ENCODE measurements at places on chromosomes 2 and 18.

DNA sequence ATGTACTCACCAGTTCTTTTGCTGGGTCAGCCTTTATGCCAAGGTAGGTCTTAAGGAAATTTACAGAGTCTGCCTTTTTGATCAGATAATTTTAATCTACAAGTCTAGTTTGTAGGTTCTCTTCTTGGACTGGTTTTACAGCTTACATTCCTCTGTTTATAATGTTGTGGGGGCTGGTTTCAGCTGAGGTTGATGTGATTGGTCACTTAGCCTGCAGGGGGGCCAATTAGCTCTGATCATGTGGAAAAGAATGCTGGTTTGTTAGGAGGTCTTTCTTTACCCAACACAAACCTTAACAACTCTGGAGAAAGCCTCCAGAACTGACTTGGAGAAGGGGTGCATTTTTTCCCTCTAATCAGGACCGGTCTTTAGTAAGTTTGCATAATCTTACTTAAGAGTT lies at the start of gene KCNJ13:
Gene KCNJ13 (minus strand): TSS at position 131 of the 400 bp plus-strand sequence. CDS start 5,203 bp downstream, outside the sequence.
- no peak for ATAC-seq

DNA sequence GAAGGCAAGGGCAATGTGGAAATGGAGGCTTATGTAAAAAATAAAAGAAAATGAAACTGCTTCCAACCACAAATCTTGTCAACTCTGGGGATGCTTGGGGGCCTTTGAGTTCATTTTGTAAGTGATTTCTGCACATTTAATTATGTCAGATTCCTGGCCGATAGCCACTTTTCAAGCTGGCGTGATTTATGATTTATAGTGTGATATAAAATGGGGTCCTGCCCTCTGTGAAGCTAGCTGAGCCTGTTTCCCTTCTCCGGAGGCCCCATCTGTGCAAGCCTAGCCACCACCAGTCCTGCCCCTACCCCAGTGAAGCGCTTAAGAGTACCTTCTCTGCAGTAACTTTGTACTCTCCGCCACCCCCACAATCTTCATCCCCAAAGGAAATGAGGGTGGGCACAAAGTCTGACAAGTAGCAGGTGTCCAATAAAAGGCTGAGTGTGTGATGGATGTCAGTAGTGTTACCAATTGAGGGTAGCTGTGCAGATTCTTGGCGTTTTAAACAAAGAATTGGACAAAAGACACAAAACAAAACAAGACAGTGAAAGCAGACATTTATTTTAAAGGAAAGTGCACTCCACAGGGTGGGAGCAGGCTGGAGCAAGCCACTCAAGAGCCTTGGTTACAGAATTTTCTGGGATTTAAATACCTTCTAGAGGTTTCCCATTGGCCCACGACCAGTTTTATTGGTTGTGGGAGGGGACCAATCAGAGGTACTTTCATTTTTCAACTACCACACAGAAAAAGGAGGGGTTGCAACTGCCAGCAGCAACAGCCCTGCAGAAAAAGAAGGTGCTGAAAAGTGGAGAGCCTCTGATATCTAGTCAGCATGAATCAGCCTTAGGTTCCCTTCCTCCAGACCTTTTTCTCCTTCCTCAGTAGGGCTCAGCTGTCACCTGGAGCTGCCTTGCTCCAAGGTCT lies 39.0 kb upstream of the SIX3 start:
- no peak for ATAC-seq

GRCh38 chr18:57025540-57025939 lies 121.3 kb upstream of the BOD1L2 start:
- no peak for ATAC-seq

DNA sequence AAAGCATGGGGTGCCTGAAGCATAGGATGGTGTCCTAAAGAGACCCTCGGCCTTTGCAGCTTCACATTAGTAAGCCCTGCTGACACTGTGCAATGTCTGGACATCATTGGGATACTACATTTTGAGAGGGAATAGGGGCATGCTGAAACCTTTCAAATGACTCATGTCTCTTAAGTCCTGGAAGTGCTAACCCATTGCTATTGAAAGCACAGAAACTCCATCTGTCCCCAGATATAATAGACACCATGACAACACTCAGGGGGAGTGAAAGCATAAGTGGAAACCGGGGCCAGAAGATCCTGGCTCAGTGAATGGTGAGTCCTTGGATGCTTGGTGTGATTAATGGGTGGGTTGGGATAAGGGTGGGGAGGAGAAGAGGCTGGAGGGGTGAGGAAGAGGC lies 595.5 kb upstream of the ID2 start:
- no peak for ATAC-seq

DNA sequence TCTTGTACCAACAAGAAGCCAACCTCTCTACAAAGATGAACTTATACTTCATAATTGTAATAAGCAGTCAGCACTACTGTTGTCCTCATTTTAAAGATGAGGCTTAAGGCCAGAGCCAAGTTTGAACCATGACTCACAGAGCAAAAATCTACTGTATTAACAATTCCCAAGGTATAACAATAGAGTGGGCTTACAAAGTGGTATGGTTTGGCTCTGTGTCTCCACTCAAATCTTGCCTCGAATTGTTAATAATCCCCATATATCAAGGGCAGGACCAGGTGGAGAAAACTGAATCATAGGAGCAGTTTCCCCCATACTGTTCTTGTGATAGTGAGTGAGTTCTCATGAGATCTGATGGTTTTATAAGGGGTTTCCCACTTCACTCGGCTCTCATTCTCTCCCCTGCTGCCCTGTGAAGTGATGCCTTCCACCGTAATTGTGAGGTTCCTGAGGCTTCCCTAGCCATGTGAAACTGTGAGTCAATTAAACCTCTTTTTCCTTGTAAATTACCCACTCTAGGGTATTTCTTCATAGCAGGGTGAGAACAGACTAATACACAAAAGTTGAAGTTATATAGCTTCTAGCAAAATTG lies 19.5 kb downstream of the MRPL44 start:
- no peak for ATAC-seq

DNA sequence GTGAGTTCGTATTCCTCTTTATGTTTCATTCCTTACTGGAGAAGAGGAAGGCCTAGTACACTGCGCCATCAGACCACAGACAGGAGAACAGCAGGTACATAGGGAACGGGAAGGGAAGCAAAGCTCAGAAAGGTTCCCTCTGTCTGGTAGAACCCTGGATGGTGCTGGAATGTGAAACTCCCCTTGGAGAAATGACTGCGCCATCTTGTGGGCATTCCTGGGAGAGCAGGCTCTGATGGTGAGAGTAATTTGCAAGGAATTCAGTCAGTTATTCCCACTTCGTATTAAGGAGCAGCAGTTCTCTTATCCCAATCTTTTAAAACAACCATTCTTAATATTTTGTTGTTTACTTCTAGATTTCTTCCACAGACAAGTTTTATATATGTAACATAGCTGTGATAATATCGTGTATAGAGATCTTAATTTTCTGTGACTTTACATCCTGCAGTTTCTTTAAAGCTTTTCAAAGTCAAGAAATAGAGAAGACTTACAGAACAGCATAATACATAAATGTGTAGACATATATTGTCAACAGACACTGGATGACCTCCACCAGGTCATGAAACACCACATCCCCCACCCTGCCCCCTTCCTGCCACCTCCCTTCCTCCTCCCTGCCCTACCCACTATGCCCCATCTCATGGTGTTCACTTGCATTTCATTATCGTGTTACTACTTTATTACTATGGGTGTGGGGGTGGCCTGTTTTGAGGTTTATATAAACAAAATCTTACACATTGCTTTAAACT lies 83.9 kb downstream of the ARHGEF4 start:
- ATAC-seq, result no peak

DNA sequence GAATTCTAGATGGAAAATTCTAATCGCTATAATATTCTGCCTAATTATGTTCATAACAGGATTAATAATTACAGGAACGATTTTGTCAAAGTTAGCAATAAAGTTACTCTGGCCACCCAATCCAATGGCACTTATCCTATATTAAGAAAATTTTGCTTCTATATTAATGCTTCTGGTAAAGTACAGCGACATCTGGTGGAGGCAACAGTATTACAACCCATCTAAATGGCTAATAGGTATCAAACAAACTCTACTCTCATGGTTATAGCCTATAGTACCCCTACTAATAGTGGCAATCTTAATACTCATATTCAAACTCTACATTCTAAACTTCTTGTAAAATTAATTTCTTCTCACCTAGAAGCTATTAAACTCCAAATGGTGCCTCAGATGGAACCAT lies 1084.7 kb upstream of the LRRTM1 start:
- ATAC-seq, result no peak

DNA sequence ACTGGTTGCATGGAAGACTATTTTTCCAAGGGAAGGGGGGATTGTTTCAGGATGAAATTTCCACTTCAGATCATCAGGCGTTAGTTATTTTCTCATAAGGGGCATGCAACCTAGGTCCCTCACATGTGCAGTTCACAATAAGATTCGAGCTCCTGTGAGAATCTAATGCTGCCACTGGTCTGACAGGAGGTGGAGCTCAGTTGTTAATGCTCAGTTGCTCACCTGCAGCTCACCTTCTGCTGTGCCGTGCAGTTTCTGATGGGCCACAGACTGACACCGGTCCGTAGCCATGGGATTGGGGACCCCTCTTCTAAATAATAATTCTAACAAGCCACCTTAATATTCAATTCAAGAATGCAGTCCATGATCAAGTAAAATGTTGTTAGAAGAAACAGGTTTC lies 34.9 kb downstream of the PLCL1 start:
- ATAC-seq, result no peak

DNA sequence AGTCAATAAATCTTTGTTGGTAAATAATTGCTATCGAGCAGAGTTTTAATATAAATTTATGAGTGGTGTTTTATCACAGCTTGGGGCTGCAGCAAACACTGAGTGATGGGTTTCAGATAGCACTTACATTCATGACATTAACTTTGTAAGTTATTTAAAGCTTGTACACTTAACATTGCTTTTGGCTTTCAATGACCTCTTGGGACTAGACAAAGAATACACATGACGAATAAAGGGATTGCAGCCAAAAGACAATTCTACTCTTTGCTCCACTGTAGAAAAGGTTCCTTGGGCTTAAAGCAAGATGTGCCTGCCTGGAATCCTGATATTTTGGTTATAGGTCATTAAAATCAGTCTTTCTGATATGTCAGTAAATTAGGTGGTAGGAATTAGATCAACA lies 299.5 kb downstream of the GBX2 start:
- no peak for ATAC-seq

- no peak for ATAC-seq
These were observed 54.7 kb upstream of the LRATD1 start for GRCh38 chr2:14577843-14578242.

- ATAC-seq, result no peak
These were observed 33.7 kb downstream of the NRP2 start for GRCh38 chr2:205715831-205716525.

- no peak for ATAC-seq
These were observed 109.8 kb upstream of the SIX2 start for GRCh38 chr2:45119038-45119437.

- peak; percentile 43 for ATAC-seq
These were observed 47.4 kb upstream of the CDCA7 start for GRCh38 chr2:173307293-173307692.

DNA sequence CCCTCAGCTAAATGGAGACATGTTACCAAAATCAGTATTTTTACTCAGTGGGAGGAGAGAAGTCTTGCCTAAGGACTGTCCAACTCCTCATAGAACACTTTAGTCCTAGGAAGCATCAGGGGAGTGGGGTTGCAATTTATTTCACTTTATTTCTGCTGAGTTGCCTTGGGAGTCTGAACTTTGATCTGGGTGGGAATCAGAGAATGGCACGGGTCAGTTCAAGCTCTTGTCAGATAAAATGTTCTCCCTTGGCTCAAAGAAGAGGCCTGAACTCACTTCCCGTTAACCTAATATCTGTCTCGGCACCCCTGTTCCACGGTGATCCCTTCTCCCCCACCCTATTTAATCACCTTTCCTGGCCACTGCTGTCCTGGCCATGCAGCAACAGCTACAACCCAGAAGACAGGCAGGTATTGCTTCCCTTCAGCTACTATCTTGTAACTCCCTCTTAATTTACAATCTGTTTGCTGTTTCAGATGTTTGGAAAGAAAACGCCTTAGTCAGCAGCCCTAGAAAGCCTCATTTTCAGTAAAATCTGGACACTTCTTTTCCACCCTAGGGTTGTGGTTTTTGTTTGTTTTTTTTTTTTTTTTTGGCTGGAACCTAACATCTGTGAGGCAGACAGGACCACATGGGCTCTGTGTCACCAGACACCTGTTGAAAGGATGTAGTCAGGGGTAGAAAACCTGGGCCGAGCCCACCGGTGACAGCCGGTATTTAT lies 52.5 kb downstream of the SERTAD2 start:
- no peak for ATAC-seq

GRCh38 chr2:148218326-148219075 lies 197.6 kb downstream of the MBD5 start:
- ATAC-seq, result no peak

DNA sequence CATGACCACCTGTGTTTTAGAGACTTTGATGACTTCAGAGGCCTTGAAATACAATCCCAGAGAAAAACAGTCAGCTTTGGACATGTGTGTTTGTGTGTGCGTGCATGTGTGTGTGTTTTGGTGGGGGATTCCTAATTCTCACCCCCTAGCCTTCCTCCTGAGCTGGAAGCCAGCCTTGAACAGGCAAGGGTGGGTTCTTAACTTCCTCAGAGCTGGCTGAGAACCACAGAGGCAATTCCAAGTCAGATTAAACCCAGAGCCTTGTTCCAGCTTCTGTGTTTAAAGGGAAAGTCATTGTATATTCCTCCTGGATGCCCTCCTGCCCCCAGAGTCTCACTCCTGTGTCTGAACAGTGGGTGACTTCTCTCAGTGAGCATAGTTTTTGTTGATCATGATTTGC lies 45.2 kb upstream of the MGAT4A start:
- ATAC-seq, result no peak

- no peak for ATAC-seq
These were observed 52.3 kb upstream of the ROCK2 start for GRCh38 chr2:11396467-11397445.

GRCh38 chr2:74006459-74006858 lies 21.7 kb downstream of the TET3 start:
- no peak for ATAC-seq

- ATAC-seq, result no peak
These were observed 330.0 kb downstream of the PLCL1 start for GRCh38 chr2:198134293-198134955.

GRCh38 chr2:189252991-189253675 lies 73.6 kb upstream of the COL5A2 start:
- no peak for ATAC-seq

DNA sequence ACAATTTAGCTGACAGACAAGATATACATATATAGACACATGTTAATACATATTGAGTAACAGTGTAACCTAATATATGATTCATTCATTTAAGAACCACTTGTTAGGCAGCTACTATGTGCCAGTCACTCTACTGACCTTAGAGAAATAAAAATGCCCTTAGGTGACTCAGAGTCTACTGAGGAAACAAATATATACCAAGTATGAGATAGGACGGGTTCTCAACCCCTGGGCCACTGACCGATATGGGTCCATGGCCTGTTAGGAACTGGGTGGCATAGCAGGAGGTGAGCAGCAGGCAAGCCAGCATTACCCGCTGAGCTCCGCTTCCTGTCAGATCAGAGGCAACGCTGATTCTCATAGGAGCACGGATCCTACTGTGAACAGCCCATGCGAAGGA lies 14.8 kb downstream of the STRN start:
- peak; percentile 76 for ATAC-seq
